ENCODE measurements at places on chromosomes 5 and 9.

DNA sequence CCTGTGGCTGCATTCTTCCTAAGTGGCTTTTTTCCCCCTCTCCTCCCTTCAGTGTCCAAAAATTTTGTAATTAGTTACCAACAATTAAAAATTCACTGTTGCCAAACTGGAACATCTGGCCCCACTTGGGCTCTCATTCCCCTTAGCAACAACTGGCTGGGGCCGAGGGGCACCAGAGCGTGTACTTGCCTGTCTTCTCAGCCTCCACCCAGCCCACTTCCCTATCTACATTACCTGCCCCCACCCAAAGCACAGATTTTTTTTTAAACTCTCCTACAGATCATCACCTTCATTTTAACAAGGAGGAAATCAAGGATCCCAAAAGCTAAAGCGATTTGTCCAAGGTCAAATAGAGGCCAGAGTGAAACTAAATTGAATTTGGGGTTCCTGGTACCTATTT lies 278.8 kb downstream of the EBF1 start:
- no peak for DNase-seq

DNA sequence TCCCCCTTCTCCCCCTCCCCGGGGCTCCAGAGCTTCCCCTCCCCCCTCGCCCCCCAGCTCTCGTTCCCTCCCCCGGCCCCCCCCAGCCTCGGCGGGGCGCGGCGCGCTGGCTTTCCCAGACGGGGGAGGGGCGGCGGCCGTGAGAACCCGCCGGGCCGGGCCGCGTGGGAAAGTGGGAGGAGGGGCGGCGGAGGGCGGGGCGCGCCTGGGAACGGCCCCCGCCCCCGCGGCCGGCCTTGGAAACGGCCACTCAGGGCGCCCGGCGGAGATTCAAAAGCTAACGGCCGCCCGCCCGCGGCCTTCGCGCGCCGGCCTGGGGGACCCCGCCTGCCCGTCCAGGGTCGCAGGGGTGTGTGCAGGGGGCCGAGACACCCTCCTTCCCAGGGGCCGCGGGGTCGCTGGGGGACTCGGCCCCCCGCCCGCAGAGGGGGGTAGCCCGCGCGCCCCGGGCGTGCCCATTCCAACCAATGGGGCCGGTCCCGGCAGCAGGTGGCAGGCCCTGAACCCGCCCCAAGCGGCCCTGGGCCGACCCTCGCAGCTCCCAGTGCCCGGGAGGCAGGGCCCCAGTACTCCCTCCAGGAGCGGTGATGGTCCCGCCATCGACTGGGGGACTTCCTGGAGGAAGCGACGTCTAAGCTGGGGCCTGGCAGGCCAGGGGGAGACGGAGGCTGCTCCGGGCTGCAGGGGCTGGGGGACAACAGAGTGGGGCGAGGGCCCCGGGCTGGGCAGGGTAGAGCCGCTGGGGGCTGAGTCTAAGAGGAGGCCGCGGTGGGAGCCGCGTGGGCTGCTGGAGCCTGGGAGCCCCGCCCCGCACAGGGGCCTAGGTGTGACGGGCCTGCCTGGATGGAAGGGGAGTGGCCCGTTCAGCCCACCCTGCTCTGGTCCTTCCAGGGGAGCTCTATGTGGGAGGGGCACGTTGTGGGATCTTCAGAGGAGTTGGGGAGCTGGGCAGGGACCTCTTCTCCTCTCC lies 14.2 kb upstream of the NRARP start:
- no peak for DNase-seq

GRCh38 chr9:27888661-27889295 lies 315.5 kb upstream of the C9orf72 start:
- DNase-seq = no peak

DNA sequence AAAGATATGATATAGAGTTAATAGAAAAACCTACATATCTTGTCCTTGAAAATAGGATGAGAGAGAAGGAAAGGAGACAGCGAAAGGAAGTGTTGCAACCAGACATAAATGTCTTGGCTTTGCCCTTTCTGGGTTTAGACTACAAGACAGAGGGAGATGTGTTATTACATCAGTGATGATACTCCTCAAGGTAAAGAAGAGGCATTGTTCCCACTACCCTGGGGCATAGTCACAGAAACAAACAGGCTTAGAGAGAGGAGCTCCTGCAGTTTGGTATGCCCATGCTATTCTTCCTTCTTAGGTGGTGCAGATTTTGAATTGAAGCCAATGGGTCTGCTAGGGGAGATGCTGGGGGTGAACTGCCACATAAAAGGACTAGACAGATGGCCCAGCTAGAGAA lies 166.8 kb upstream of the RFX3 start:
- no peak for DNase-seq

DNA sequence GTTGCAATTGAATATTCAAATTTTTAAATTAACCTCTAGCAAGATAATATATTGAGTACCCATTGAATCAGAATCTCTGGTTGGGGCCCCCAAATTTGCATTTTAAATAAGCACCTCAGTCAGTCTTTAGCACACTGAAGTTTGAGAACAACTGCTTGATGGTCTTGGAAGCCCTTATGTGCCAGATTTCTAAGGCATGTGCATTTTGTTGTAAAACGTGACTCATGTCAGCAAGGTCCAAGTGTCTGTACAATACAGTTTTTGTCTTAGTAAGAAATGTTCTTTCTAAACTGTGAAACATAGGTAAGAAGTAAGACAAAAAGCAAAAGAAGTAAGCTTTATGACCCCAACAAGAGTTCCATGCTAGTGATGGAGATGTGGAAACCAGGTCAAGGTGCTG lies 59.1 kb upstream of the PHF2 start:
- no peak for DNase-seq

DNA sequence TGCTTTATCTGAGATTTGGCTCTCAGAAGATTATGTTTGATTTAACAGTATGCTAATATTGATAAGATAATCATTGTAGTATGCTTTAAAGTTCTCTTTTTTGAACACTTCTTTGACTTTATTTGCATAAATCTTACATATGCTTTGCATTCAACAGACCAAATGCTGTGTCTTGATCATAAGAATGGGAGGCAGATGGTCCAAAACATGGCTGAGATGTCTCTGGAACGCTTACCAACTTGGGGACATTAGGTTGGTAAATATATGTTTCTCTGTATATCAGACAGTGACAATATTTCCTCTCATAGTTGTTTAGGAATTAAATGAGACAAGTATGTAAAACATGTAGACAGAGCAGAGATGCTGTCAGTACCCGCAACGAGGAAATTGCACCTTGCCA lies 197.9 kb upstream of the CTNND2 start:
- DNase-seq = no peak

- no peak for DNase-seq
Observed at GRCh38 chr5:125277494-125278154, 531.2 kb upstream of the ZNF608 start.

- DNase-seq = peak; percentile 68
Observed at GRCh38 chr5:59768152-59769040, 125.1 kb downstream of the PDE4D start.

- no peak for DNase-seq
Observed at GRCh38 chr5:150573867-150574817, 66.2 kb downstream of the NDST1 start.

DNA sequence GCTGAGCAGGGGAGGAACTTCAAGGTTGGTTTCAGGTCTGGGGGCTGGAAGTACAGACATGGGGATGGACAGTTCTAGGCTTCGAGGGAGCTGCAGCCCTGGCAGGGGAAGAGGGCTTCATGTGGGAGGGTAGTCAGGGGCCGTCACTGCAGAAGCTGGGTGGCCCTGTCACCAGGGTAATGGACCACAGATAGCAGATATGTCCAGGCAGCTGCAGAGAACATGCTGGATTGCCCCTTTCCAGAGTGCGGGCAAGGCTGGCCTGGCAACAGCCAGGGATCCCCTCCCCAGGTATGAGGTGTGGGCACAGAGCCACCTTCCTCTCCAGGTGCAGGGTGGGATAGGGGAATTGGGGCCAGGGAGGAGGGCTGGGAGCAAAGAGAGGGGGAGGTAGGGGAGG lies 206.5 kb downstream of the GADD45G start:
- no peak for DNase-seq

DNA sequence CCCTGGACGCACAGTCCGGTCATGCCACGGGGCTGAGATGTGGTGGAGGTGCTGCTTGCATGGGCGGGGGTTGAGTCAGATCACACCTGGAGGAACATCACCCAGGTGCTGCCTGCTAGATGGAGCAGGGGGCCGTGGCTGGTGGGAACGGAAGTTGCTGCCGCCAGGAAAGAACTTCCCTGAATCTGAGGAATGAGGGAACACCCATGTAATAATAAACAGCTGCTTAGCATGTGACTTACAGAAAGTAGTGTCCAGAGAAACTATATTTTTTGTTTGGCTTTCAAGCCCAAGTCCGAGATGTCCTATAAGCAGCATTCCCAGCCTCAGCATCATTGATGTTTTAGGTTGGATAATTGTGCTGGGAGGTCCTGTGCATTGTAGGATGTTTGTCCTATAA lies 27.1 kb upstream of the FAM240B start:
- DNase-seq = no peak

DNA sequence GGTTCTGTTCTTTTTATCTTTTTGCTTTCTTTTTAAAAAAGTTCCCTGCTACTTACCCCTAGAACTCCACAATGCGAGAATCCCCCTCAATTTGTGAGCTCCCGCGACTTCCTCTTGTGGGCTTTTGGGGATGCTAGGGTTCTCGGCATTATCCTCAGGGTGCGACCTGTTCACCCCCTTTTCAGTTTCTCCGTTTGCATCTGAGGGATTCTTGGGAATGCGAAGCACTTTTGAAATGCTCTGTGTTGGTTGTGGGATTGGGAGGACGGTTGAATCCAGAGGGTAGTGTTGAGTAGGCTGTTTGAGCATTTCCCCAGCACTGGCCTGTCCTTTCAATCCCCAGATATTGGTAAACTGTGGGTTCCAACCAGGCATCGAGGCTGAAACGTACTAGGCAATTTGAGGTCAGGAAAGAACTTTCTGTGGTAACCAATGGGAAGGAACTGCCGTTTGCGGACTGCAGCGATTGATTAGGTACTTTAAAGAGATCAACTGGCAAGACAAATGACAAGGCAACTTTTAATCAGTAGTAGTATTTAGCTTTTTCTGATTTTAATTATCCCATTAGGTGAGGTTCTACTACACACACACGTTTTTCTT lies 415 bp downstream of the XRCC4 start:
- DNase-seq = no peak

DNA sequence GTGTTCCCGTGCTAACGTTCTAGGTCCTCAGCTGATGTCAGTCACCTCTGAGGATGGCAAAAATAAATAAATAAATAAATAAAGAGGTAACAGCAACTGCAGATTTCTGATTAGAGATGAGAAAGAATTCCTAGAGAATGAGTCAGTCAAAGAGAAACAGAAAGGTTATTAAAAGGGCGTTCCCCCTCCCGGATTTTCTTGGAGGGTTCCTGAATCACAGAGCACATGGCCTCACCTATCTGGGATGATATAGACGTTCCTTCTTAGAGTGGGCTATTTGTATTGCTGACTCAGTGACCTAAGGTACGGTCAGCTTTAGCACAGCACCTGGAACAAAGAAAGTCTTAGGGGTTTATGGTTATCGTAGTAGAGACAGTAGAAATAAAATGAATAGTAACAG lies 30.6 kb downstream of the HTR4 start:
- no peak for DNase-seq

GRCh38 chr5:1734908-1735289 lies 64.7 kb downstream of the MRPL36 start:
- no peak for DNase-seq

DNA sequence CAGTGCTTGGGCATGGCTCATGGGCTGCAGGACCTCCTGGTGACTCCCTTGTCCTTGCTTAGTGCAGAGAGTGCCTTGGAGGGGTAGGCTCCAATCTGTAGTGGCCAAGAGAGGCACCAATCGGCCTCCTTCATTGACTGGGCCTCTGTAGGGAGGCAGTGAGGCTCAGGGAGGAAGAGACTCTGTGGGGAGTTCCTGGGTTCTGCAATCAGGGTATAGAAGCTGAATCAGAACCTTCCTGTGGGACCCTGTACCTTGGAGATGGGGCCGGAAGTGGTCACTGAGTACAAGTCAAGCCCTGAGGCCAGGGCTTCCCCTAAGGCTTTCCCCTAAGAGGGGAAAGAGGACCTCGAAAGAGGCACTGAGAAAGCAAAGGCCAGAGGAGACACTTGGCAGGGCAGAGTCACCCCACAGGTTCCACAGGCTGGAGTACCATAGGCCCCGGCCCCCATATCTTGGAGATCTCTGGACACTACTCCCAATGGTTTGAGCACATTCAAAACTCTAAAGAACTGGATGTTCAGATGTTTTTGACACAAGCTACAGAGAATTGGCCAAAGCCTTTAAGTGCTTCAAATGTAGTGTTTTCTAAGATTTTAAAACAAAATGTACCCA lies 190.5 kb downstream of the HSPA4 start:
- no peak for DNase-seq
